ENCODE measurements at places on chromosomes 16 and 17.

- DNase-seq, result no peak
These were observed 826 bp upstream of the GSE1 start for GRCh38 chr16:85612191-85612800.

DNA sequence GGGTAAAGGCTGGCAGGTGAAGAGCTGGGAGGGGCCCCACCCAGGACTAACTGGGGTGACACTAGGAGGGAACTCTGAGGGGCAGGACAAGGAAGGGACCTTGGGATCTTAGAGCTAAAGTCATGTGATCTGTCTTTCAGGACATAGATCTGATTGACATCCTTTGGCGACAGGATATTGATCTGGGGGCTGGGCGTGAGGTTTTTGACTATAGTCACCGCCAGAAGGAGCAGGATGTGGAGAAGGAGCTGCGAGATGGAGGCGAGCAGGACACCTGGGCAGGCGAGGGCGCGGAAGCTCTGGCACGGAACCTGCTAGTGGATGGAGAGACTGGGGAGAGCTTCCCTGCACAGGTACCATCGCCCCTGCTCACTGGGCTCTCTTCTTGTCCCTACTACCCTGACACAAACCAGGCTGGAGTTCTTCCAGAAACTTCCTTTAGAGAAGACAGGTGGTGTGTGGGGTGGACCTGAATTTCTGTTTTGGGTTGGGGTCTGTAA is 8.1 kb downstream of the NFE2L1 start:
- DNase-seq, result peak; percentile 15

DNA sequence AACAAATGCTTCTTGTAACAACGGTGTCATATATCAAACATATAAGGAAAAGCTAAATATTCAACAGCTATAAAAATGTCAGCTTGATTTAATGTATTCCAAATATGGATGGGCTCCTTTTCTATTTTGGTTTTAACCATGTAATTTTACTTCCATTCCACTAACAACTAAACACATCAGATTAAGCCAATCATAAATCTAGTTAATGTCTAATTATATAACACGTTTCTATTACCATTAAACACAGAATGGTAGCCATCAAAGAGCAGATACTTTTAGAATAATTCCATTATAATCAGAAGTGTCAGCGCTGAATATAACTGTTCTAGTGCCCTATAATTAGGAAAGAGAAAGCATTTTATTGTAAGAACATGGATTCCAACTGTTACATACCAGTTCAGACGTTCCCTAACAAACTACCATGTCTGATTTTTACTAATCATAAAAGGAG is 10.0 kb downstream of the CMC2 start:
- DNase-seq, result no peak

GRCh38 chr17:12789075-12789480 is 220 bp upstream of the ARHGAP44 start:
- DNase-seq, result no peak

GRCh38 chr17:1039511-1040215 is 42.7 kb downstream of the TIMM22 start:
- no peak for DNase-seq

- DNase-seq, result no peak
These were observed 58.2 kb downstream of the CNTNAP4 start for GRCh38 chr16:76335180-76335974.

Data from activated CD4-positive, alpha-beta T cell treated with anti-CD3 and anti-CD28 coated beads, Interleukin-10, Interleukin-2, amounts not matched to agents 100 ng/mL and 50 ng/mL, durations not matched to agents 16 hours and 8 hours (primary cell).